ENCODE measurements at places on chromosomes 3 and 15. TPM values are rescaled to one million over a fixed set of nuclear protein-coding genes. Genes with fewer than 3 reads are reported as not detected.

CADPS gene
- total RNA-seq = not detected

GRCh38 chr15:99722406-99722805 lies 10.8 kb downstream of the LYSMD4 start:
- DNase-seq = no peak

- no peak for DNase-seq
These were observed 135.5 kb upstream of the RBMS3 start for GRCh38 chr3:29145360-29145759.

OIP5 gene
- 15.3 TPM for total RNA-seq

SLC51A gene
- not detected for total RNA-seq

SLC28A1 gene
- not detected for total RNA-seq

Data from activated T-cell treated with anti-CD3 and anti-CD28 coated beads, Interleukin-2, amount 50 U/mL, for 72 hours (primary cell).